ENCODE measurements at places on chromosomes 7 and 10.

- no peak for DNase-seq
Observed at GRCh38 chr7:154633641-154634040, 369.3 kb downstream of the PAXIP1 start.

- DNase-seq = no peak
Observed at GRCh38 chr10:129522041-129522585, 55.1 kb downstream of the MGMT start.

GRCh38 chr7:36082910-36083309 is 70.1 kb upstream of the EEPD1 start:
- DNase-seq = no peak

DNA sequence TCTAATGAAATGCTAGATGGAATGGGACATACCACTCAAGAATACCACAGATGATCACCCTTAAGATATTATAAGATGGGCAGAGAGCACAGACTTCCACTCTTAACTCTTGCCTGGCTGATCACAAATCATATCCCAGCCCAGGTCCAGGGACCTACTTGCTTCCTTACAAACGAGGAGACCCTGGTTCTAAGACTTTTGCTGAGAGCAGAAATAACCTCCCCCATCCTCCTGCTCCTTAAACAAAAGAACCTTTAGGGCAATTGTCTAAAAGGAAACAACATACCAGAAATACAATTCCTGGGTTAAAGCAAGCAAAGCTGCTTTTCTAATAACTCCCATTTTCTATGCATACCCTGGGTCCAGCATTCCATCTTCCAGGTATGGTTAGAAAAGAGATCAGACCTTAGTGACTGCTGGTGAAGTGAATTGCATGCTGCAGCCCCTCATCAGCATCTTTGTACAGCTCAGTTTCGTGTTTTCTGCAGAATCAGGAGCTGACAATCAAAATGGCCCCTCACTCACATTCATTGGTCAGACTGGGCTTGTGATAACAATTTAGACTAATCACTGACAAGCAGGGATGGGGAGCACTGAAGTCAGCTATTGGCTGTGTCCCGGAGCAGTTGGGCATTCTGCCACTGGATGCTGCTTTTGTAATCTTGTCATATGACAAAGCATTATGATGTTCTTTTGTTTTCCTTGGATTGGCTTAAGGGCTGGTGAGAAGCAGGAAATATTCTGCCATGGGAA is 14.6 kb downstream of the IFIT3 start:
- DNase-seq = no peak

DNA sequence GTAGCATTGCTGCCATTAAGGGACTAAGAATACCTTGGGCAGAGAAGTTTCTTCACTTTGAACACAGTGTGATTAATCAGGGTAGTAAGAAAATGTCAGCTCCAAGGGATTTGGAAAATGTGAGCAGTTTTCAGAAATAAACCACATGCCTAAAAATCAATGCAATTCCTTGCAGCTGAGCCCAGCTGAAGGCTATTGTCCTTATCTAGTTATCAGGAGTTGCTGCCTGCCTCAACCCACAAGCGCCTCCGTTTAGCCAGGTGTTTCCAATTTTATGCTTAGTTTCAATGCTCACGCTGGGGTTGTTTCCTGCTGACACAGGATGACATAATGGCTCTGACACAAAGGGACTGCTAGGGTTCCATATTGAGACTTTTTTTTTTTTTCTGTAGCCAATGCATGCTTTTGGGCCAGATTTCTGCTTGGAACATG is 132.3 kb upstream of the ANK3 start:
- peak; percentile 36 for DNase-seq

- DNase-seq = no peak
Observed at GRCh38 chr10:119313644-119314043, 106.3 kb downstream of the GRK5 start.

GRCh38 chr7:46461334-46461777 is 540.3 kb upstream of the IGFBP3 start:
- no peak for DNase-seq

DNA sequence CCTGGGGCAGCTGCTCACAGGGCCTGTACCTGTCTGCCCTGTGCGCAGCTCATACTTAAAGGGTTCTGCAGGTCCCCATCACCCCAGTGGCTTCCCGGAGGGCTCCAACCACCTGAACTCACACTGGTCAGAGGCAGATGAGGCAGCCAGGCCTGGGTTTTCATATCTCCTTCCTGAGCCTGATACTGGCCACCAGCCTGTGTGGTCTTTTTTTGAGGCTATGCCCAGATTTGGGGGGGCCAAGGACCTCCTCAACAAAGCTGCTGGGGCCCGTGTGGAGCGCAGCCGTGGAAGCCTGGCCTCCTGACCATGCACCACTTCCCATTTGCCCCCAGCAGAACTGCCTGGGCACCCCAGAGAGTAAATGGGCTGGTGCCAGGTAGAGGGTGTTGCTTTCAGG is 25.7 kb downstream of the PNLIPRP2 start:
- no peak for DNase-seq

DNA sequence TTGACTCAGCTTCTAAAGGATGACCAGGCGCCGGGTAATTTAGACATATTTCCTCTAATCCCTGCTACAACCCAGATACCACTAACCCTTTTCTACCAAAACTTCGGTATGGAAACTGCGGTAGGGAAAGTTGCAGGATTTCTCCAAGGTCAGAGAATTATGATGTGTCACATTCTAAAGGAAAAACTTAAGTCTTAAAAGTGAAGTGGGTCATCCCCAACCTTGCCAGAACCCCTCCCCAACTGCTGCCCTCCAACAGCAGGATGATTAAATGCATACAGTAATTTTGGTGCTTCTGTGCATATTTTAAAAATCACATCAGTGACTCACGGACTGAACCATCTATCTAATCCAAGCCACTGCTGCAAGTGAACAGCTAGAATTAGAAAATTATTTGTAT is 52.7 kb downstream of the GRB10 start:
- no peak for DNase-seq

GRCh38 chr7:51034521-51035264 is 252.0 kb upstream of the GRB10 start:
- no peak for DNase-seq

- no peak for DNase-seq
Observed at GRCh38 chr10:58647376-58648112, 134.9 kb downstream of the BICC1 start.

- no peak for DNase-seq
Observed at GRCh38 chr7:106312099-106312871, 27.5 kb upstream of the NAMPT start.

DNA sequence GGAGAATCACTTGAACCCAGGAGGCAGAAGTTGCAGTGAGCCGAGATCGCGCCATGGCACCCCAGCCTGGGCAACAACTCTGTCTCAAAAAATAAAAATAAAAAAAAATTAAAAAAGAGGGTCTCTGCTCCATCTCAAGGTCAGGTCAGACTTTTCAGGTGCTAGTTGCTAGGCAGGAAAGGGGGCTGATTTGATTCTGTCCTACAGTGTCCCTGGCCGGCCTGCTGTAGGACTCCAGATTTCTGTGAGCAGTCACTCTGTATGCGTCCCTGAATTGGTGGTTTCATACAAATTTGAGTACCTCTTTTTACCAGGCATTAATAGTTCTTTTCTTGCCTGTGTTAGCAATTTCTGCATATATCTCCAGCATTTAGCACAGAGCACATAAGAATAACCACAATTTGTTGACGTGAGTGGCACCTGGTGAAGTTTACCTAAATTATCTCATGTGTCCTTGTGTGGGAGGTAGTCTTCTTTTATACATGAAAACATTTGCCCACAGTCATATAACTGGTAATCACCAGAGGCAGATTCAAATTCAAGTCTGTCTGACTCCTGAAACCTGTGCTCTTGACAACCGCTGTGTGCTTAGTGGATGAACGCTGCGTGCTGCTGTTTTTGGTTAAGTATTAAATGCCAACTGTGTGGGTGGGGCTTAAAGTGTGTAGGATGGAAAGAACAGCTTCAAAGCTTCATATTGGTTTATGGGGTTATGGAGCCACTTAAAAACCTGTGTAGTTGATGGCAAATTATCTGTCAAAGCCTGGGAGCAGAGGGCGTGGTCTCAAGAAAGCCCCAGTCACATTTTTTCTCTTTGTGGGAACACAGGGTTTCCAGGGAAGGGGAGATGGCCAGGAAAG is 3.2 kb upstream of the ZNF775 start:
- DNase-seq = no peak

GRCh38 chr10:110980807-110981206 is 61.4 kb downstream of the SHOC2 start:
- no peak for DNase-seq

GRCh38 chr7:31327071-31327470 is 13.5 kb downstream of the NEUROD6 start:
- DNase-seq = no peak

DNA sequence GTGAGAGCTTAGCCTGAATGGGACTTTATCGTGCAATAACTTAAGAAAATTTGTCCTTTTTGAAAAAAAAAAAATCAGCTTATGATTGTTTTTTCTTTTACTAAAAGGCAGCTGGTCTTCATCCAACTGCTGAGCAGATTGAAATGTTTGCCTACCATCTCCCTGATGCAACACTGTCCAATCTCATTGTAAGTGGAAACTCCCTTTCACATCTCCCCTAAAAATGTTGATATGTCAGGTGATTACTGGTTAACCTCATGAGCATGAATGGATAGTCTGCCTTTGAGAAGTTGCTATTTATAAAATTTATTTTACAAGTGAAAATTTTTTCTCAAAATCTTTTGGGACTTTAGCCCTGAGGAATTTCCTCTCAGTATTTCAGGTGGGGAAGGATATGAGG is 17.8 kb upstream of the HKDC1 start:
- no peak for DNase-seq

GRCh38 chr10:118358327-118358726 is 16.2 kb upstream of the FAM204A start:
- DNase-seq = peak; percentile 46

DNA sequence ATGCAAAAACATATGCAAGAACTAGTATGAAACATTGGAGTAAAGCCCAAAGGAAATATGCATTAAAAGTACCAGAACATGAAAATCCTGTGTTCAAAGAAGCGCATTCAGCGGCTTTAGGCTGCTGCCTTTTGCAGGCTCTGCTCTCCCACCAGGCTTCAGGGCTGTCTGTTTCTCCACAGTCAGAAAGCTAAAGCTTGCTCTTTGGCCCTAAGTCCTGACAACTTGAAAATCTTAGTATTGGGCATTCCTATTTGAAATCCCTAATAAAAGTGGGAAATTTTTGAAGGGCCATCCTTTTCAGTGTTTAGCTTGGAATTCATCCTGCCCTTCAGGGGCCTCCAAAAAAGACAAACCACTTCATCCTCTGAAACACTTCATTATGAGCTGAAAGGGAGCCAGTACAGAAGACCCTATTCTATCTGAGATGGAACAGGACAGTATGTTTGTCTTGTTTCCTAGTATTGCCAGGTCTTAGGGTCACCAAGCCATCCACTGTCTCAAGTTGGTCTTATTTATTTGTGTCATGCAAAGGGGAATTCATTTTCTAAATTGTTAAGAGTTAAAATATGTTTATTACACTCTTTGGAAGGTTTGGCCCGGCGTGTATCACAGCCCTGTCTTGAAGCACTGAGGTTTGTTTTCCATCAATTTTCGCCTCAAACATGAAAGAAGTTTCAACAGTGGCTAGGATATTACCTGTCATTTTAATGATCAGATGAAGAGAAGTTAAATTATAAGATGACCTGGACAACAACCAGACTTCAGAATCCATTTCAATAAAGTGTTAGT is 326.3 kb upstream of the BMPER start:
- no peak for DNase-seq

DNA sequence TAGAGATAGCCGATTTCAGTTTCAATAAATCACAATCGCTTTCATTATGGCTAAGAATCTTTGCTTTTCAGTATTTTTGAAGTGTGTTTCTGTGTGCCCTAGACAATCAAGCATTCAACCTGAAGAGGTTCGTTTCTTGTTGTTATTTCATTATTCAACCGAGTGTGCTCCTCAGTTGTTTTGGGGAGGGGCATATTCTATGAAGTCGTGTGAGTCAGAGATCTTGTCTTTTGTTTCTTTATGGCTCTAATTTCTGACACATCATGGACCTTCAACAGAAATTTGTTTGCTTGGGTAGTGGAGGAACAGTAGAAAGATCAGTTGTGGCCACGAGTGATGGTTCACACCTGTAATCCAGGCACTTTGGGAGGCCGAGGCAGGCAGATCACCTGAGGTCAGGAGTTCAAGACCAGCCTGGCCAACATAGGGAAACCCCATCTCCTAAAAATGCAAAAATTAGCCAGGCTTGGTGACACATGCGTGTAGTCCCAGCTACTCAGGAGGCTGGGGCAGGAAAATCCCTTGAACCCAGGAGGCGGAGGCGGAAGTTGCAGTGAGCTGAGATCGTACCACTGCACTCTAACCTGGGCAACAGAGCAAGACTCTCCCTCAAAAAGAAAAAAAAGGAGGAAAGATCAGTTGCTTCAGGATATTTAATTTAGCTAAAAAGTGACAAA is 38.3 kb downstream of the C1QL3 start:
- DNase-seq = no peak

DNA sequence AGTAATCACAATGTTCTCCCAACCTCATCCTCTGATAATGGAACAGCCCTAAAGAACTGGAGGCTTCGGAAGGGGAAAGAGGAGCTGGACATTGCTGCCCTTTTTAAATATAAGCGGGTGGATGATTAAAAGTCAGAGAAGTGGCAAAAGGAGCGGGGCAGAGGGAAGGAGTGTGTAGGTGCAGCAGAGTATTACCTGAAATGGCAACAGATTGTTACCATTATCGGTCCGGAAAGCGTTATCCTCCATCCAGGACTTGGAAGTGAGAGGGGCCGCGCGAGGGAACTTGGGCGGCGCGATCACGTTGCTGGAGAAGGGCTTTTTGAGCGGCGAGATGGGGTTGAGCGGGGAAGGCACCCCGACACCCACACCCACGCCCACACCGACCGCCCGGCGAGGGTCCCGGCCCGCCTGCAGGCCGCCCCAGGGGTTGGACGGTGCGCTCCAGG is 51.7 kb downstream of the CPEB3 start:
- DNase-seq = no peak

GRCh38 chr10:18449611-18450026 is 201.8 kb downstream of the NSUN6 start:
- DNase-seq = no peak

DNA sequence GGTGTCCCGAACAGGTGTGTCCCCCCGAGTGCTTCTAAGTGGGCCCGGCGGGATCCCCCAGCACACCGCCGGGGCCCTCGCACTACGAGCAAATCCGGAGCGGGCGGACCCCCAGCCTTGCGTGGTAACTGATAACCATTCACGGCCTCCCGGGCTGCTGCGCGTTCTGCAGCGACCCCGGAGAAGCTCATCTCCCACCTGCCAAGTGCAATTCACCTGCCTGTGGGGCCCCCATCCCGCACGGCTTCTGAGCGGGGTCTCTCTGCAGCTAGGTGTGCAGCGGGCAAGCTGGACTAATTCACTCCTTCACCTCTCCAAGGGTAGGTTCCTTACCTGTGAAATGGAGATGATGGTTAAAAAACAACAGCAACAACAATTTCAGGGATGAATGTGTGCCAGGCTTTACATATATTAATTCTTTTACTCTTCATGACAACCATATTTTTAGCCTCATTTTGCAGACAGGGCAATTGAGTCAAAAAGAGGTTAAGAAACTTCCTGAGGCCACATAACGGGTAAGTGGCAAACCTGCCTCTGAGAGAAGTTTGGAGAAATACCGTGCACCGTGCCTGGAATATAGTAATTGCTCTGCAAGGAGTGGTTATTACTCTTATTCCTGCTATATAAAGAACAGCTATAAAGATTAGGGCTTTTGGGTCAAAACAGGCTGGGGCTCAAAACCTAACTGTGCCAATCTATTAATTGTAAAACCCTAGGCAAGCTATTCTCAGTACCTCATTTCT is 652 bp upstream of the PODXL start:
- peak; percentile 66 for DNase-seq

- no peak for DNase-seq
Observed at GRCh38 chr10:86261941-86262687, 104.5 kb downstream of the GRID1 start.
